ENCODE measurements at places on chromosomes 1 and 21. TPM values are rescaled to one million over a fixed set of nuclear protein-coding genes. Genes with fewer than 3 reads are reported as not detected.

The LRRC38 gene
- not detected for polyA plus RNA-seq

The CRP gene
- not detected for polyA plus RNA-seq

- DNase-seq = no peak
These were observed 253.5 kb upstream of the CACYBP start for GRCh38 chr1:174746024-174746808.

DNA sequence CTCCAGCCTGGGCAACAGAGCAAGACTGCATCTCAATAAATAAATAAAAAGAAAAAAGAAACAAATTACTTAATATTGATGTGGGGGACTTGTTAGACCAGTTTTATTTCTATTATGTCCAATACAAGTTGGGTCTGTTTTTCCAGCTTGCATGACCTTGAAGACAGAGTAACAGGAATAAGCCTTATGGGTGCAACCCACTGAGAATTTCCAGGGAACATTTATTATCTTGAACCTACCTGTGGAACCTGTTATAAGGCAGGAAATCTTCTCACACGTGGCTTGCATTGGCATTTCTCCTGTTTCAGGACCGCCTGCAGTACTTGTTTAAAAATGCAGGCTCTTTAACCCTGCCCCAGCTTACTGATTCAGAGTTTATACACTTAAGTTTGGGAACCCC lies 64.0 kb downstream of the ZBTB17 start:
- DNase-seq = no peak

DNA sequence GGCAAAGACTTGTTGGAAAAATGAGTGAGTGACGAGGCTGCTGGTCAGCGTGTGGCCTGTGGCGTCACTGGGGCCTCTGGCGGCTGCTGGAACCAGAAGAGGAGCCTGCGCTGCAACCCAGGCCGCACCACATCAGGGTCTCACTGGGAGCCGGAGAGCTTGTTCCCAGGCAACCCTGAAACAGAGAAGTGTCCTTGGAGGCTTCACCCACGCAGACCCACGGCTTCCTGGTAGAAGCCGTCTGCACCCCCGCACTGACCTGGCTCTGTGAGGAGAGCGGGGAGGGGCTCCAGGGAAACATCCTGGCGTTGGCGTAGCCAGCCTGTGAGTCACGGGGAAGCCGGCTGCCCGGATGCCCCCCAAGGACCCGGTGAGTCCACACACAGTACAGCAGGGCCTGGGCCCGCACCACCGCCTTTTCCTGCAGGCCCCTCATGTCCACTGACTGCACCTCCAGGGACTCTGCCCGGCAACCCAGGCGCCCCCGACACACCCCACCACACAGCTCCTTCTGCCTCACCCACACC lies 57.4 kb downstream of the COL6A1 start:
- DNase-seq = no peak

DNA sequence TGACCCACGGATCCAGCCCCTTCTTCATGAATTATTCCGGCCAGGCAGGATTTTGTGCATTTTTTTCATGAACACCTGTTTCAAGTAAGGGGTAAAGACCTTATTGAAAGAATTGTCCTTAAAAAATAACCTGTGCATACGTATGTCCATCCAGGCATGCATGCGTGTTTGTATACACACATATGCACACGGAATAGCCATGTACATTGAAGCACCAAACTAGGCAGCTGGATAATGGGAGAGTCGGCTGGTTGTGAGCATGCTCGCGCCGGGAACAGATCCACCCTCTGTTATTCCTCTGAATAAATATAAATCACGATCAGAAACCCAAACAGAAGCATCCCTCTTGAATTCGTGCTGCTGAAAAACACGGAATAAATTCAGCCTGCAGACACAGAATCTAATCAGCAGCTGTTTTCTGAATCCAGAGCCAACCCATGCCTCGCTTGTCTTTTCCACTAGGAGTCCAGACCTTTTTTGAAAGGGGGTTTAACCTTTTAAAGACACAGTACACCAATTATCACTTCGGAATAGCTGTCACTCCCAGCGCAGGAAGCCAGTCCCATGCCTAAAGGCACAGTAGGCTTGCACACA lies at the start of gene HIVEP3:
Gene HIVEP3 (minus strand): TSS at position 473 of the 594 bp plus-strand sequence.
- peak; percentile 39 for DNase-seq

DNA sequence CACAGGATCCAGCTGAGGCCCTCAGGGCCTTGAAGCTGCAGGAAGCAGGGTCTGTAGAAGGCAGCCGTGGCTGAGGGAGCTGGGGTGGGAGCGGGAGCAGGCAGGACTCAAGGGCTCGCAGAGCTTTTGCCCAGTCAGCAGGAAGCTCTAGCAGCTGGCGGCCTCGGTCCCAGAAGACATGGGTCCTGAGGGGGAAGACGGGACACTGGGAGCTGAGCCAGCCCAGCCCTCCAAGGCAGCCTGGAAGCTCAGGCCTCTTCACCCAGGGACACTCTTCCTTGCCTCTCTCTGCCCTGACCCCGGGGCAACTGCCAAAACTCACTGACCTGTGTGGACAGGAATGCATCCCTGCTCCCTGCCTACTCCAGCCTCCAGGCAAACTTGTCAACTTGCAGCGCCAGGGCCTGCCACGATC lies 8.9 kb downstream of the ADGRB2 start:
- DNase-seq = no peak

- DNase-seq = no peak
These were observed 468.8 kb downstream of the USP25 start for GRCh38 chr21:16198546-16198945.

DNA sequence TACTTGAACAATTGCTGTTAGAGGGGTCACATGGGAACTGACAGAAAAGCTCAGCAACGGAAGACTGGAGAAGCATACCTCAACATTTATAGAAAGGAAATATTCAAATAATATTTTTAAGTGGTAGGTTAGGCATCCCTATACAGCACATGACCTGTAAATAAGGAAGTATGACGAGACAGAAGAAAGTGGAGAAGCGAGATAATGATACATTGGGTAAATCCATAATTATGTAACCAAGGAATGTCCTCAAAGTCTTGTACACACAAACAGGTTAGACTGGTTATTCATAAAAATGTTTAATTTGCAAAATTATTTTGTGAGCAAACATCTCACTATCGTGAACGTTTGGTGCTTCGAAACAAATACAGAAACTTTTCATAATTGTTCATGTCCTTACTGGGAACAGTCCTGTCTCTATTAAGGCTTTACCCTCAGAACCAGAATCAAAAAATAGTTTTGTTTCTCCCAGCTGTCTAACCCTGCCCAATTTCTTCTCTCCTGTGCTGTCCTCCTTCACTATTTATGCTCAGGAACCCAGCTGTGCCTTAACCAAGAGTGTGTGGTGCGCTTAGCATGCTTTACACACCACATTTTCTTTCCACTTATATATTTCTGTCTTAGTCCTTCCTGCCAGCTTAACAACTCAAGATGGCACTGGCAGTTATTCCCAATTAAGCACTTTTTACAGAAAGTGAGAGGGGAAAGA lies 10.2 kb downstream of the KMO start:
- peak; percentile 12 for DNase-seq

GRCh38 chr1:219125342-219125741 lies 48.3 kb upstream of the LYPLAL1 start:
- DNase-seq = no peak

DNA sequence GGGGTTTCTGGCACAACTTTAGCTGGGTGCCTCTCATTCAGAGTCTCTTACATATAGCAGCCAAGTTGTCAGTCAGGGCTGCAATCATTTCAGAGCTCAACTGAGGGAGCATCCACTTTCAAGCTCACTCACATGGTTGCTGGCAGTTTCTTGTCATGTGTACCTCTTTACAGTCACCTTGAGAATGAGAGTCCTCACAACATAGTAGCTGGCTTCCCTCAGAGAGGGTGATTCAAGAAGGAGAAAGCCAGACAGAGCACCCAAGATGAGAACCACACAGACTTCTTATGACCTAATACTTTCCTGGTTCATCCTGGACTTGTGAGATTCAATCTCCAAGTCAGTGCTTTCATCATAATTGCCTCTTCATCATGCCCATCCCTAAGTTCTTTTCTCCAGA lies 57.2 kb downstream of the DPT start:
- DNase-seq = peak; percentile 2
